Effector CD8-positive, alpha-beta T cell (primary cell): ENCODE measurements at places on chromosomes 5 and 9.
A peak's percentile ranks its signal among the peaks of the same experiment; 100 is the strongest.

DNA sequence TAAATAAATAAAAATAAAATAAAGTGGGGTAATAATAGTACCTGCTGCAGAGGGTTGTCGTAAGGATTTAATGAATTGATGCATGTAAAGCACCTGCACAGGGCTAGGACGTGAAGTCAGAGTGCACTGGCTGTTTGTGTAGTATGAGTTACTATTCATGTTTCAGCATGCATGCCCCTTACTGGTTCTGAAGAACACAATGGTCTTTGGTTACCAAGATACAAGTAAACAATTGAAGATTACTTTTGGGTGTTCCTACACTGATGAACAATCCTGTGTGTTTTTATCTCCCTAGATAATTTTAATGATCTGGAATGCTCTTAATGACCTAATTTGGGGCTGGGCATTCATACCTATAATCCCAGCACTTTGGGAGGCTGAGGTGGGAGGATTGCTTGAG lies 23.2 kb upstream of the PRRC2B start:
- DNase-seq: no peak

DNA sequence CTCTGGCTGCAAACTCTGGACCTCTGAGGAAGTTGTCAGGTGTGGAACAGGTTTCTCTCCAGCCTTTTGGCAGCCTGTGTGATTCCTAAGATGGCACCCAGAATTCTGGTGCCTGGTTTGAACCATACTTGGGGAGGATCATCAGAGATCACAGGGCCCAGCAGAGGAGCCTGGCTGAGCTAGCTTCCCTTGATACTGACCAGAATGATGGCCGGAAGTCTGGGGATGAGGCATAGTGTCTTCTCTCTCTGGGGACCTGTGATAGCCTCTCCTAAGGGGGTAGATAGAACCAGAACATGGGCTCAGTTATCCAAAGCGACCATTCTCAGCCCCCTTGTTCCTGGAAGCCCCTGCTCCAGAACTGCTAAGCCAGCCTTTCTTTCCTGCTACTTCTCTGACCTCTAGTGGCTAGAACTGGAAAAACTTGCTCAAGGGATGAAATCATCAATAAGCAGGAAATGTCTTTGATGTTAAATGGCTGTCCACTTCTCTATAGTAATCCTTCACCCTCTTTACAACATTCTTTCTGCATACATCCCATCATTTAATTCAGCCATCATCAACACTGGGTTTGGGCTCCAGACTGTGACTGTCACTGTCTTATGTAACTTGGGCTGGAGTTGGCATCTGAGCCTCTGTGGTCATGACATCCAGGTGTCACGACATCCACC lies 55.1 kb downstream of the C9orf152 start:
- DNase-seq: no peak

DNA sequence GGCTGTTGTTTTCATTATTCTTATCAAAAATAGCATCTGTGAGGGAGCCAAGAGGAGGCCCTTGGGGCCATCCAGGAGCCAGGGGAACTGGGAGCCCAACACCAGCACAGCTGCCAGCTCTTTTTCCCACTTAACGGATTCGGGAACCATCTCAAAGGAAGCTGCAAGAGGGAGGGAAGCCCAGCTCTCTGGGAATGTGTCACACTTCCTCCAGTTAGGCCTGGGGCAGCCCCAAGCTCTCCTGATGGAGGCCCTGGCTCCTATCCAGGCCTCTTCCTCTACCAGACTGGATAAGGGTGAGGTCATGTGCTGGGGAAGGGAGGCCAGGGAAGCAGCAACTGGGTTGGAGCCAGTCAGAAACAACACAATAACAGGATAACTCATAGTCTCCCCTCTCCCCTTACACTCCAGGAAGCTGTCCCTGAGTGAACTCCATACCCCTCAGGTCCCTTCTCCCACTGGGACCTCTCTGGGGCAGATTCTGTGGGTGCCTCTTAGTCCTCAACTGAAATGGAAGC lies 12.7 kb downstream of the CSF2 start:
- no peak for DNase-seq

GRCh38 chr9:75152416-75152815 lies 64.1 kb downstream of the OSTF1 start:
- no peak for DNase-seq

- no peak for DNase-seq
Measured at GRCh38 chr9:130294664-130295063, 29.1 kb downstream of the HMCN2 start.

DNA sequence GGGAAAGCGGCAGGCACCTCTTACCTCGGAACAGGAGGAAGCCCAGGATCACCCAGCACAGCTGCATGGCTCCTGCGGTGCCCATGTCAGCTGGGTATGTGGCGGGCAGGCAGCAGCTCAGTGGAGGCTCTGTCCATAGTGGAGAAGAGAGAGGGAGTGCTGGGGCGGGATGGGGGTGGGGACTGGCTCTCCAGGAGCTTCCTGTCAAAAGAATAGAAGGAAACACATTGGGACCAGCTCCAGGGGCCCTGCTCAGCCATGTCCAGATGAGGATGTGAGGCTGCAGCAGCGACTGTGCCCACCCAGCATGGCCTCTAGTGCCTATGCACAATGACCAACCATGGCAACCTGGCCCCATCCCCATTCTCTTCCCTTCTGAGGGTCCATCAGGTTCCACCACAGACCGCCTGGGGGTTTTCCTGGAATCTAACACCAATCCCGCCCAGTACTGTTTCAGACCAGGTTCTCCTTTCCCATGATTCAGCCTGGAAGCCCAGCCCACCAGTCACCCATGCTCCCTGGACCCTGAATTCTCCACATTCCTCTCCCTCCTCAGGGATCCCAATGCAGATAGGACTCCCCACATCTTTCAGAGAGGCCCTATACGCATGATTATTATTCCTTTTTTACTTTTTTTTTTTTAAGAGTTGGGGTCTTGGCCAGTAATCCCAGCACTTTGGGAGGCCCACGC lies at the start of gene ECSCR:
TSS of gene ECSCR (minus strand) at position 158 of the 691 bp plus-strand sequence. CDS start at position 85, 73 bp downstream.
- no peak for DNase-seq

GRCh38 chr5:145750199-145750598 lies 84.9 kb downstream of the PRELID2 start:
- DNase-seq: no peak

DNA sequence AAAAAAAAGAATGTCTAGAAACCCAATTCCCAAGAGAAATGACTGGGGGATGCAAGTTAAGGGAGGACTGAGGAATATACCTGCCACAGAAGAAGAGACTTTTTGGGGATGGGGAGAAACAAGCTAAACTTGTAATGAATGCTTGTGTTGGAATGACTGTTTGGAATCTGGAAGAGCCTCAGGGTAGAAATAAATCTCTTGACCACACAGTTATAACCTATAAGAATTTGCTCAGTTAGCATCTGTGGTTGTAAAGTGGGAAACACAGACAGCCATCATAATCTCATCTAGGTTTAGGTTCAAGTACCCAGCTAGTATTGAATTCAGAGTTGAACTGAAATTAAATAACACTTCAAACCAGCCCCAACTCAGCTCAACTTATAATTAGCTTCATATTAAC lies 678.3 kb upstream of the CHD1 start:
- DNase-seq: no peak

- no peak for DNase-seq
Measured at GRCh38 chr5:175235251-175235960, 208.6 kb downstream of the DRD1 start.

- DNase-seq: no peak
Measured at GRCh38 chr5:9188131-9188530, 357.7 kb downstream of the SEMA5A start.

DNA sequence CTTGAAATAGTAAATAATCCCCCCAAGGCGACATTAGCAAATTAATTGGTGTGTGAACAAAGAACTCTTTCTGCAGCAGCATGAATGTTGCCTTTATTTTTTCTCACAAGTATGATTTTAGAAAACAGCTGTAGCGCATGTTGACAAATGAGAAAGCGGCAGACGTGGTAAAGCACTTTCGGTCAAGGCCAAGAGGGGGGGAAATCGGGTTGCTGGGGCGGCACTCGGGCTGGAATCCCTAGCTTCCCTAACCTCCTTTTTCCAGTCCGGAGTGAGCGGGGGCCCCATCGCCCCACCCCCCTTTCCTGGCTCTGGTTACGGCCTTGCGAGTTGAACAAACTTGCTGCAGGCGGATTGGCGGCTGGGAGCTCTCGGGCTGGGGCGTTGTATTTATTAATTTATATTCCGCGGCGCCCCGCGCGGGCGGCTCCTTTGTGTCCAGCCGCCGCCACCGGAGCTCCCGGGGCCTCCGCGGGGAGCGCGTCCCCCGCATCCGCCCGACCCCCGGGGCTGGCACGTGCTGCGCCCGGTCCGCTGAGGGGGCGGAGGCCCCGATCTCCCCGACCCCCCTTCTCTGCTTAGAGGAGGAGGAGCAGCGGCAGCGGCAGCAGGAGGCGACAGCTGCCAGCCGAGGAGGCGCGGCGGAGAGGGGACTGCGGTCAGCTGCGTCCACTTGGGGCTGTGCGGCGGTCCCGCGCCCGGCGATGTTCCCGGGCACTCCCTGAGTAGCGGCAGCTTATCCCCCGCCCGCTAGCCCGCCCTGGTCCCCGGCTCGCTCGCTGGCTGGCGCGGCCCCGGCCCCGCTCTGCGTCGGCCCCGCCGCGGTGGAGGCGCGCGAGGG lies at the start of gene RHOBTB3:
TSS of gene RHOBTB3 (plus strand) at position 607 of the 841 bp plus-strand sequence. CDS start 347 bp downstream, outside the sequence.
- peak; percentile 20 for DNase-seq

- no peak for DNase-seq
Measured at GRCh38 chr9:35757892-35758275, 3.8 kb upstream of the MSMP start.

- DNase-seq: no peak
Measured at GRCh38 chr5:59506285-59506877, 387.1 kb downstream of the PDE4D start.

DNA sequence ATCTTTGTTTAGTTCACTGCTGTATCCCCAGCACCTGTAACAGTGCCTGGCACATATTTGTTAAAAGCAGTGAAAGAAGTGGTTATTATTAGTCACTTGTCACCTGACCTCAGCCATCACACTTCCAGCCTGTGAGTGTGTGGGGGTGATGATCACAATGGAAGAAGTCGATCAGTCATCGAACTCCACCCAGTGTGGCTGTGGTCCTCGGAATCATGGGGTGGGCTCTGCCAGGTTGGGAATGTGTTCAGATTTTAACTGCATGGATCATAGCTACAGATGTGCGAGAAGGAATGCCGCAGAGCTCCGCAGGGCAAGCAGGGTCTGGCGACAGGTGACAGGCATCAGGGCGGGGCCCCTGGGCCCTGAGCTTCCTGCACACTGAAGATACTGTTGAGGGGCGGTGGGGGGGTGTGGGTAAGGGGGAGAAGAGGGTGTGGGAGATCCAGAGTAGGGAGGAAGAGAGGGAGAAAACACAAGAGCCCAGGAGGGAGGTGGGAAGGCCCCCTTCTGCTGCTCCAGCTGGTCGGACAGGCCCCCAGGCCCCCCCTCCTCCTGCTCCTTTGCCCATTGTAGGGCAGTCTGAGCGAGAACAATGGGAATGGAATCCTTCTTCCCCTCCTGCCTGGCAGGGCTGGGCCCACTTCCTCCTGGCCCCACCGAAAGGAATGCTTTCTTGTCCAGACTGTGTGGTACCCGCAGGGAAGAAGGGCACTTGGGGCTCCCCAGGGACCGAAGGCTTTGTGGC lies 89.6 kb downstream of the SPRY4 start:
- no peak for DNase-seq

- DNase-seq: no peak
Measured at GRCh38 chr5:142364251-142365145, 39.7 kb upstream of the SPRY4 start.

GRCh38 chr9:134061019-134061687 lies 6.7 kb downstream of the BRD3 start:
- DNase-seq: no peak

GRCh38 chr5:179258922-179259730 lies 86.1 kb downstream of the ADAMTS2 start:
- no peak for DNase-seq

DNA sequence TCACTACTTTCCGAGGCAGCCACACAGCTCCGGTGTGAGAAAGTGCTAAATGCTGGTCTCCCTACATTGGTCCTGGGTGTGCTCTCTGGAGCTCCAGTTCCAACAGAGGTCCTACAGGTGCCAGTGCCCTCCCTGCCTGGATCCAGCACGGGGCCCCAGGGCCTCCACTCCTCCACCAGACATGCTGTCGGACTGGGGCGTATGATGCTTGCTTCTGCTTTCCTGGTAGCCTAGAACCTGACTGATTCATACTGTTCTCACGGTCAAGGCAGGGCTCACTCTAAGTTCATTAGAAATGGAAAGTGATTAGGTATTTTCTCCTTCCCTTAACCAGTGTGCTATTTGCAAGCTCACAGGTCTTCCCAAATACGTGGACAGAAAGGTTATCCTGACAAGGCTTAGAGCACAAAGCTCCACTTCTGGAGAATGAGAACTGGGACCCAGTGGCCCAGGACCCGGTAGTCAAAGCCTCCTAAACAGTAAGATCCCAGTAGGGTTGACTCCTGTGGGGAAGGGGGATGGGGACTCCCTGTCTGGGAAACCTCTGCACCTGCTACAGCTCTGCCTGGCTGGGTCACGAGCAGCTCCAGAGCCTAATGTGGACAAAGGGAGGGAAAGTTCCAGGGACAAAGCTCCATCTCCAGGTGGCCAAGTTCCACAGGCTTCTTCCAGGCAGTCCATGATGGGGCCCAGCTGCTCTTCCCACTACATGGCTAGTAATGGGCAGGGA lies 98.1 kb downstream of the PAX5 start:
- no peak for DNase-seq

- no peak for DNase-seq
Measured at GRCh38 chr5:31639481-31640411, 815 bp downstream of the PDZD2 start.
